Fibroblast of skin of left biceps (primary cell): ENCODE measurements at places on chromosomes 3 and 15.

GRCh38 chr3:77227567-77227966 lies 187.7 kb downstream of the ROBO2 start:
- no peak for DNase-seq

DNA sequence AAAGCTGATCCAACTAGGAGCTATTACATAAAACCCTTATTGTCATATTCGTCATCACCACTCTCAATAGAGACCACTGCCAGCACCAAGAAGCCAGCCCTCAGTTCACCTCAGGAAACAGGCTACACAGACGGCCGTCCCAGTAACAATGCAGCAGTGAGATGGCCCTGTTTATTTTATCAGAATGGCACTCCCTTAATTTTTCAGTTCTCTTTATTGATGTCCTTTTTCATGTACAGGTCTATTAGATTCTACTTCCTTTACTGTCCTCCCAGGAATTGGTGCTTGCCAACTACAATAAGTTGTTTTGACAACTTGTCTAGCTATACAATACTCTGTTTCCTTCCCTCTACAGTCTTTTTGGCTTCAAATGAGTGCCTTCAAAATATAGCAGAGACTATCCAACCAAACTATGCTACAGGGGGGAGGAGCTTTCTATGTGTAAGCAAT lies 272.5 kb downstream of the ZBTB20 start:
- DNase-seq: no peak

DNA sequence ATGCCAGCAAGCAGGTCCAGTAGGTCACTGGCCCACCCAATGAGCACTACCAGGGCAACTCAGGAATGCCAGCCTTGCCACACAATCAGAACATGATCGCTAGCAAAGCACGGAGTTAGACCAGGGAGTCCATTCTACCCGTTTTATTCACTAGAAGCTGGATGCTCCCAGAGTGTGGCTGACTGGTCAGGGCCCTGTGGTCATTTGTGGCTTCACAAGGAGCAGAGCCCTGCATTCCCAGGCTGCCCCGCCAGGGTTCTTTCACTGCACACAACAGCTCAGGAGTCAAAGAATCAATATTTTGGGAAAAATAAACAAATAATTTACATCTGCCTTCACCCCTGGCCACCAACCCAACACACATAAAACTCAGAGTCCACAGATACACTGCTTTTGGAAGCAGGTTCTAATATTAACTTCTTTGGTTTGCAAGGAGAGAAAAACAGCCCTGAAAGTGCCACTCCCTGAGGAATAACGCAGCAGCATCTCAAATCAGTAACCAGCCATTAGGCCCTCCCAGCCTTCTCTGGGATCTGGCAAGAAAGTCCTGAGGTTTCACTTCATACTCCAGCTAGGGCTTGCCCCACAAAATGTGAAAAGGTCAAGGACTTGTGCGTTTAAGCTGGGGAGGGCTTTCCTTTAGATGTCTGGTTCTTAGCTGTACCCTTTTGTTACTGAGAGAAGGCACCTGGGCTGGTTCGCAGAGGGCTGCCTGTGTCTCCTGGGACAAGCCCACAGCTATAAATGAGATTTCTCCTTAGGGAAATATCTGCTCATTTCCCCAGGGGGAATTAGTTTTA lies 16.0 kb downstream of the SIAH2 start:
- no peak for DNase-seq

DNA sequence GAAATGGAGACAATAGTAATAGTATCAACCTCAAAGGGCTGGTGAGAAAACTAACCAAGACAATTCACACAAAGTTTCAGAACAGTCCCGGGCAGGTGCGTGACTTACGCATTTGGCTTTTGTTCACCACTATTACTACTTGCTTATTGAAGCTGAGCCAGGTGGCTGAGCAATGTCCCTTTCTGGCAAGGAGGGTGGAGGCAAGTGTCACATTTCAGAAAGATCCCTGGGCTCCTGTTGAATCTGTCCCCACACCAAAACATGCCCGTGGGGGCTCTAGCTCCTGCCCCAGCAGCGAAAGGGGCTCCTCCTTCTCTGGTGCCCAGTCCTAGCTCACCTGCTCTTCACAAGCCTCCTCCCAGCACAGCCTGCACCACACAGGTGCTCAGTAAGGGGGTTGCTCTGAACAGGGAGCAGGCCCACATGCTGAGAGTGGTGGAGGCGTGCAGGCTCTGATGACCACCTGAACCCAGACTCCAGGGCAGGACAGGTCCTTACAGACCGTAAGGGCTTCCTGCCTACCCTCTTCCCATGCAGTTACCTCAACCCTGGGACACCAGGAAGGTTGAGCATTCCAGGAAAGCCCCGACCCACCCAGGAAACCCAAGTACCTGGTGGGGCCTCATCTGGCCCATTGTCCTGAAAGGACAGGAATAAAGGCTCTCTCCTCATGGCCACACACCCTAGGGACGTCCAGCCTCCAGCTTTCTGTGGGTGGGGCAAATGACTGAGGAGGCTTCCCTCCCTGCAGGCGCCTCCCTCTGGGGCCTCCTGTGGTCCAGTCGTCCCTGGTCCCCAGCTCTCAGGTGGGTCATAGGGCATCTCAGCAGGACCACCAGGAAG lies 32.6 kb downstream of the SEMA7A start:
- DNase-seq: no peak

DNA sequence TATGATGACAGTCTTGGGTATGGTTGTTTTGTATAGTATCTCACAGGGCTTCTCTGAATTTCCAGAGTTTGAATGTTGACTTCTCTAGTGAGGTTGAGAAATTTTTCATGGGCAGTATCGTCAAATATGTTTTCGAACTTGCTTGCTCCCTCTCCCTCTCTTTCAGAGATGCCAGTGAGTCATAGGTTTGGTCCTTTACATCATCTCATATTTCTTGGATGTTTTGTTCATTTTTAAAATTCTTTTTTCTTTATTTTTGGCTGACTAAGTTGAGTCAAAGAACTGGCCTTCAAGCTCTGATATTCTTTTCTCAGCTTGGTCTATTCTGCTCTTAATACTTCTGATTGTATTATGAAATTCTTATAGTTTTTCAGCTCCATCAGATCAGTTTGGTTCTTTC lies 282.3 kb upstream of the NECTIN3 start:
- DNase-seq: no peak

GRCh38 chr15:49875392-49875791 lies 243.6 kb downstream of the ATP8B4 start:
- DNase-seq: no peak

DNA sequence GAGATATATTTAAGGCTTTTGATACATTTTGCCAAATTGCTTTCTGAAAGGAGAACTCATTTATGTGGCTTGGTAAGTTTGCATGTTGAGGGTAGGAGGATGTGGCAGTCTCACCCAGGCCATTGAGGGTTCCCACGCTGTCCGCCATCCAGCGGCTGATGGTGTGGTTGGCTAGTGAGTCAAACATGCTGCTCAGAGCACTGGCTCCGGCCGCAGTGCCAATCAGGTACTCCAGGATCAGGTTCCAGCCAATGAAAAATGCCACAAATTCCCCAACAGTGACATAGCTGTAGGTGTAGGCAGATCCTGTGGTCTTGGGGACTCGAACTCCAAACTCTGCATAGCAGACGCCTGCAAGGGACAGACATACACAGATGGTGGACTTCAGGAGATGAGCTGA lies 82.3 kb downstream of the CLDN11 start:
- DNase-seq: no peak

- no peak for DNase-seq
Observed at GRCh38 chr3:71064291-71064955, 519.1 kb downstream of the FOXP1 start.
